ENCODE measurements at places on chromosomes 13 and 19. TPM values are rescaled to one million over a fixed set of nuclear protein-coding genes. Genes with fewer than 3 reads are reported as not detected.

The ZNF530 gene
- 4.0 TPM for total RNA-seq

The KLK2 gene
- total RNA-seq: not detected

The CYP4F8 gene
- 0.37 TPM for total RNA-seq

The ZNF101 gene
- total RNA-seq: 9.5 TPM

The TPTE2 gene
- 0.16 TPM for total RNA-seq

The S1PR2 gene
- total RNA-seq: 26.4 TPM

The MFSD12 gene
- total RNA-seq: 19.3 TPM

The PGLYRP1 gene
- total RNA-seq: not detected

Data from urinary bladder (tissue), 4 donors.